ENCODE measurements at places on chromosomes 7 and 10.

DNA sequence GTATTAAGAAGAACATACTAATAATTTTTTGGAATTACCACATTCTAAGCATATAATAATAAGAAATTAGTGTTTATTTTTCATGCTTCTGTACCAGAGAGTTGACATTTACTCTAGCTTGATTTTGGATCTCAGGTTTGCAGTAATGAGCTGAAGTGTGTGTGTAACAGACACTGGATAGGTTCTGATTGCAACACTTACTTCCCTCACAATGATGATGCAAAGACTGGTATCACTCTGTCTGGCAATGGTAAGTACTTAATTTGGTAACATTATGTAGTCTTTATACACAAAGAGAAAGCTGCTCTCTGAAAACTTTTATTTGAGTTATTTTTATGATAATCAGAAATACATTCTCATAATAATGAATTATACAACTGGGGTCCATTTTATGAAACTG lies 54.1 kb downstream of the SRI start:
- no peak for DNase-seq

GRCh38 chr7:148265896-148266295 lies 324.7 kb upstream of the C7orf33 start:
- no peak for DNase-seq

- DNase-seq = no peak
Observed at GRCh38 chr10:125165584-125166573, 5.5 kb upstream of the CTBP2 start.

- no peak for DNase-seq
Observed at GRCh38 chr7:69245646-69246045, 352.6 kb upstream of the AUTS2 start.

- no peak for DNase-seq
Observed at GRCh38 chr10:32180390-32181280, 124.4 kb upstream of the KIF5B start.

- no peak for DNase-seq
Observed at GRCh38 chr10:60123172-60123571, 216.8 kb upstream of the CCDC6 start.

- DNase-seq = no peak
Observed at GRCh38 chr7:132636581-132636980, 60.3 kb upstream of the PLXNA4 start.

DNA sequence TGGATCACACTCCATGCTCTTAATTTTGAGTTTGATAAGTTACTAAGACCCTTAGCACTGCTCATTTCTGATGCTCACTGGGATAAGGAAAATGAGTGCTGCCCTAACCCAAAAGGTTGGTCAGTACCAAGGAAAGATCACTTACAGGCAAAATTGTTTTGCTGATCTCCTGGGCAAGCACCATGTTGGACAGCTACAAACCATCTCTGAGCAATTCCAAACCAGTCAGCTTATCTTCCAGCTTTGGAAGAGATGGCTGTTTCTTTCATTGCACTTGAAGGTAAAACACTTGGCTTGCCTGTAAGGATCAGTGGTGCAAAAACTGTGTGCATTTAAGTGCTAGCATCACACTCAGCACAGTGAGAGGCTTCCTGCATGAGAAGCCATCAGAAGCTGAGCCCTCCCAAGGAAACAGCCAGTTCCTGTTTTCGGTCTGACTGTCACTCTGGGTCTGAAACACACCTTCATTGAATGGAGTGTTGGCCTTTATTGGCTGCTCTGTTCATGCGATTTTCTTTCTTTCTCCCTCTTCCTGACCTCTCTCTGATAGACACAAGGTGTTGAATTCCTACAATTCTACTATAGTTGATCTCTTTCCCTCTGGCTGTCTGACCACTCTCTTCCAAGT lies 126.4 kb upstream of the GHITM start:
- no peak for DNase-seq

- DNase-seq = no peak
Observed at GRCh38 chr10:15149042-15149771, 19.3 kb downstream of the NMT2 start.
